ENCODE measurements at places on chromosomes 11 and 22. TPM values are rescaled to one million over a fixed set of nuclear protein-coding genes. Genes with fewer than 3 reads are reported as not detected.

PIK3C2A gene
- 51.4 TPM for total RNA-seq

MMP10 gene
- total RNA-seq, result 5.2 TPM

ALDH3B1 gene
- not detected for total RNA-seq

MOGAT2 gene
- total RNA-seq, result not detected

DNA sequence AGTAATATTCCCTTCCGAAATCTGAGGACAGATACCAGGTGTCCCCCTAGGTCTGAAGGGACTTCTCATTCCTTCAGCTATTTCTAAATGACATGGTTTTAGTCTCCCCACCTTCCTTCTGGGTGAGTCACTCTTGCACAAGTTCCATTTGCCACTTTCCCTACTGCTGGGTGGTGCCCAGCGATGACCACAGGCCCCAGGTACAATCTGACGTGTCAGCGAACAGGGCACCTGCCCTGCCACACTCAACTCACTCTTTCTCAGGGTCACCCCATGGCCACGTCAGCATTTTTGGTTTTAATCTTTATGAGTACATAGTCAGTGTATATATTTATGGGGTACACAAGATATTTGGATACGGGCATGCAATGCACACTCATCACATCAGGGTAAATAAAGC lies 17.2 kb downstream of the POU2AF1 start:
- DNase-seq, result no peak

DNA sequence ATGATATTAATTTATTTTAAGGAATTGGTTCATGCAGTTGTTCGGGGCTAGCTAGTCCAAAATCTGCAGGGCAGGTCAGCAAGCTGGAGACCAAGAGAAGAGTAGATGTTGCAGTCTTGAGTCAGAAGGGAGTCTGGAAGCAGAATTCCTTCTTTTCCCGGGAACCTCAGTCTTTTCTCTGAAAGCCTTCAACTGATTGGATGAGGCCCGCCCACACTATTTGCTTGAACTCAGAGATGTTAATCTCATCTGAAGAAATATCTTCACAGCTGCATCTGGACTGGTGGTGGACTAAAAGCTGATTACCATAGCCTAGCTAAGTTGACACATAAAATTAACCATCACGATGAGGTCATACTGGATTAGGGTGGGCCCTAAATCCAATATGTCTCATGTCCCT lies 122.2 kb downstream of the COMMD9 start:
- no peak for DNase-seq

DNA sequence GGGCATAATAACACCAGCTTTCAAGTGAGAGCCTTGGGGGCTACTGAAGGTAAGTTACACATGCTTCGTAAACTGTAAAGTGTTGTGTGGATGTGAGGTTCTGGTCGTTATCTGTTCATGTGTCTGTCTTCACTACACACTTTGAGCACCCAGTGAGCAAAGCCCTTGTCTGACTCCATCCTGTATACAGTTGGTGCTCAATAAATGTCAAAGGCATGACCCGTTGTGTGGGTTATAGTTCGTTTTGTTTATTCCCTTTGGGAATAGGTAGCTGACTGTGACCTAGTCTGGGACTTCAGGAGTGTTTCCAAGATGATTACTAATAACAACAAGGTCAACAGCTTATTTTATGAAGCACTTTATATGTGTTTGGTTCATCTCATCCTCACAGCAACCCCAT lies 146.9 kb downstream of the MIAT start:
- no peak for DNase-seq

GRCh38 chr11:27871056-27871455 lies 170.8 kb upstream of the BDNF start:
- no peak for DNase-seq

GRCh38 chr11:111296196-111296595 lies 2.1 kb upstream of the POU2AF3 start:
- no peak for DNase-seq

GRCh38 chr11:74257959-74258553 lies 53.4 kb downstream of the P4HA3 start:
- DNase-seq, result no peak

- no peak for DNase-seq
Measured at GRCh38 chr11:77883775-77884174, 62.8 kb downstream of the AAMDC start.

GRCh38 chr11:209275-210121 lies 2.0 kb downstream of the RIC8A start:
- no peak for DNase-seq

GRCh38 chr11:25183411-25183810 lies 686.6 kb downstream of the LUZP2 start:
- no peak for DNase-seq

GRCh38 chr11:74672956-74673692 lies 58.1 kb downstream of the CHRDL2 start:
- peak; percentile 60 for DNase-seq

GRCh38 chr11:15938121-15938611 lies 418.2 kb downstream of the SOX6 start:
- DNase-seq, result no peak

- DNase-seq, result no peak
Measured at GRCh38 chr11:39192671-39193070, 2266.8 kb downstream of the LRRC4C start.

- peak; percentile 54 for DNase-seq
Measured at GRCh38 chr11:65592858-65593517, 2.6 kb downstream of the KCNK7 start.

- peak; percentile 16 for DNase-seq
Measured at GRCh38 chr11:9840460-9841004, 176.7 kb downstream of the SWAP70 start.

- no peak for DNase-seq
Measured at GRCh38 chr22:44207173-44207980, 26.7 kb downstream of the PARVG start.

DNA sequence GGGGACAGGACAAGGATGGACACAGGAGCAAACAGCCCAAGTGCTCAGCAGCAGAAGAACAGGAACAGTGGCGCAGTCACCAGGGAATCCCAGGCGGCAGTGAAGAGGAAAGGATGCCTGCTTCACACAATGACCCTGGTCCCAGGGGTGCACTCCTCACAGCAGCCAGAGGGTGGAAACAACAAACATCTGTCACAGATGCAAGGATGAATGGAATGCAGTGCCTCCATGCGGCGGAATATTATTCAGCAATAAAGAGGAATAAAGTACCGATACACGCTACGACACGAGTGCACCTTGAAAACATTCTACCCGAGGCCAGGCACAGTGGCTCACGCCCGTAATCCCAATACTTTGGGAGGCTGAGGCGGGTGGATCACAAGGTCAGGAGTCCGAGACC lies 12.7 kb downstream of the CSNK1E start:
- DNase-seq, result no peak

DNA sequence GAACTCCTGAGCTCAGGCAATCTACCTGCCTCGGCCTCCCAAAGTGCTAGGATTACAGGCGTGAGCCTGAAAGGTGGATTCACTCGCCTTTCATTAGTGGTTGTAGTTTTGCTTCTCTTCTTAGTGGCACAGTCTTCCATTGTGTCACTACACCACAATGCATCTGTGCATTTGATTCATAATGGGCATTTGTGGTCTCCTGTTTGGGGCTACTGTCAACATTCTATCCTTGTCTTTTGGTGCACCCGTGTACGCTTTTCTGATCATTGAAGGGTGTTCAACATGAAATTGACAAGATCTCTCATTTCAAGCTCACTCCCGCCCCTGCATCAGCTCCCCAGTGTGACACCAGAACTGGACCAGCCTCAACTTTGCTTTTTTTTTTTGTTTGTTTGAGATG lies 2.0 kb upstream of the SYT12 start:
- DNase-seq, result no peak

DNA sequence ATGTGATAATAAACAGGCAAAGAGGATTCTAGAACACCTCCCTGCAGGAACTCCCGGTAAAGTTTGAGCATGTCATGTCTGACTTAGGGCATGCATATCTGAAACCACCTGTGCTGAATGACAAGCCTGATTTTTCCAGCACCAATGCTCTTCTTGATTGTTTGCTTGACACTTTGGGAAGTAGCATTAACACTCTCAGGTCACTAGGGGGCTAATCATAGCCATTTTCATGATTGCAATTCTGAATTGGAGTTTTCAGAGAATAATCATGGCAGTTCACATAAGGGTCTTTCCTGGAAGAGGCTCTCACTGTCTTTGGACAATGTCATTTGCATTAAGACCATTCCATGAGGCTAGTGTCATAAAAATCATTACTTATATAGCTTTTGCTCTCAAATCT lies 234.4 kb upstream of the MTNR1B start:
- DNase-seq, result no peak

- no peak for DNase-seq
Measured at GRCh38 chr22:31532060-31532459, 35.7 kb downstream of the SFI1 start.

Data from foreskin keratinocyte (primary cell).